ENCODE measurements at places on chromosomes 2 and 18.
A peak's percentile ranks its signal among the peaks of the same experiment; 100 is the strongest.

GRCh38 chr18:26301681-26302080 is 75.4 kb downstream of the TAF4B start:
- DNase-seq = no peak

- peak; percentile 37 for DNase-seq
Measured at GRCh38 chr2:38740851-38741731, 10.1 kb downstream of the SRSF7 start.

- no peak for DNase-seq
Measured at GRCh38 chr18:78768221-78768620, 211.4 kb upstream of the SALL3 start.

DNA sequence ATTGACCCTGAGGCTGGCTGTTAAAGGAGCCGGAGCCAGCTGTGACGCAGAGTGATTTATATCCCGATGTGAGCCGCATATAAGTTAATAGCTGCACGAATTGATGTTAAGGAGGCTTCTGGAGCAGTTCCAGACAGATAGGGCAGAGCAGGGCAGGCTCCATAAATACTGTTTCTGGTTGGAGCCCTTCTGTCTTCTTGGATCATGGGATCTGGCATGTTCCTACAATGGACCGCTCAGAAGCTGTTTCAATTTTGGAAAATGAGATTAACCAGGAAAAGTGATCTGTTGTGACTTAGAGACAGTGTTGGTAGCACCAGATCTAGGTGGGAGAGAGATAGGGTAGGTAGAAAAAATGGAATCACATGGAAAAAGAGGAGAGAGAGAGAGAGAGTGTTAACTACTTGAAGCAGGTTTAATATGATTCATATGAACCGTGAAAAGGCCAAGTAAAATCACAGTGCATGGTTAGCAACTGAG is 4.8 kb upstream of the IGFBP5 start:
- no peak for DNase-seq

DNA sequence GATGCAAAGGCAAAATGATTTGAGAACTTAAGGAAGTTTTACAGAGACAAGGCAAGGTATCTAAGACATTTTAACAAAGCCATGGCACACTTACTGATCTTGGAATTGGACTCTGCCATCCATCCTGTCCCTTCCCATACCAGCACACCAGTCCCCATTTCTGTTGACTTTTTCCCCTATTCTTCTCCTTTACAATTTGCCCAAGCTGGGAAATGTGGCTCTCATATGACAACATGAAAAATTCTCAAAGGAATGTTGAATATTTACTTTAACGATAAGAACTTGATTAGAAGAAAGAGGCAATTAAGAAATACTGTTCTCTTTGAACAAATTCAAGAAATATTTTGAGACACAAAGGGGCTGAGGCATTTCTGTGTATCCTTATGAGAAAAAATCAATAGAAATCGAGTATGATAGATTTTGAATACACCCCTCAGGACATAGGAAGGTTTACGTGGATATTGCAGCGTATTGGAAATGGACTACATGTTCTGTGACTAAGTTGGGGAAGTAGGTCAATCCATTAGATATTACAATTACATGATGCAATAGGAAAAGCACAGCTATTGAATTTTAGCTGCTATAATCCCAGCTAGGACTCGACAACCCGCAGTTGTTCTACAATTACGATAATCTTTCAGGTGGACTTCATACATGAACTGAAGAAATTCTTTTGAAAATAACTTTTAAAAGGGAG is 201.6 kb downstream of the TRIB2 start:
- no peak for DNase-seq

DNA sequence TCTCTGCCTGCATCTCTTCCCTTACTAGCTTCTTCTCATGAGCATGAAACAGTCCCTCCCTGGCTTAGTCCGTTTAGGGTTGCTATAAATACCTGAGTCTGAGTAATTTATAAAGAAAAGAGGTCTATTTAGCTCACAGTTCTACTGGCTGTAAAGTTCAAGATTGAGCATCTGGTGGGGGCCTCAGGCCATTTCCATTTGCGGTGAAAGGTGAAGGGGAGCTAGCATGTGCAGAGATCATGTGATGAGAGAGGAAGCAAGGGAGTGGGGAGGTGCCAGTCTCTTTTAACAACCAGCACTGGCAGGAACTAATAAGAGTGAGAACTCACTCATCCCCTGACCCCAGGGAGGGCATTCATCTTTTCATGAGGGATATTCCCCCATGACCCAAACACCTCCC is 26.8 kb downstream of the RHBDD1 start:
- DNase-seq = no peak

DNA sequence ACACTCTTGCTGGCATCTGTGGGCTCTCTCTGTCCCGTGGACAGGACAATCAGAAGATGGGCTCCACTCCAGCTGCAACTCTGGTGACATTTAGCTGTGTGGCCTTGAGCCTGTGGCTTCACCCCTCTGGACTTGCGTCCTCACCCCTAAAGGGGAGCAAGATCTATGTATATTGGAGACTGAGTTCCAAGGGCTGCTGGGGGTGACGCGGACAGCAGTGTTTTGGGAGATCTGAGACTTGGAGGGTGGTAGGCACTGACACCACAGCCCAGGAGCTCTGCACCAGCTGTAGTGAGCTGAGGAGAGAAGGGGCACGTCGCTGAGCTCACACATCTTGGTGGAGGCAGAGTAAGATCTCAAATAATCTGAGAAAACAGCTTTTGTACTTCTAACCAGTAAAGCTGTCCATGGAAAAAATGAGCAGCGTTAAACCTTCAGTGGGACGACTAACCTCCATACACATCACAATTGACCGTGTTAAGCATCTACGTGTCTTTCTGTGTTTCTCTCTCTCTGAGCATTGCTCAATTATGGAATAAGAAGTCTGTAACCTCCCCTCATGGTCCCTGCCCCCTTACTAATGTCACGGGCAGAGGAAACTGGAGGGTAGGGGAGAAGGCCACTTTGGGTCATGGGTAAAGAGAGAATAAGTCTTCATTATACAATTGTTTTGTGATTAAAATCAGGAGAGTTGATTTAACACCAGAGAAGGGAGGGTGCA is 85.8 kb downstream of the SH3RF3 start:
- no peak for DNase-seq

- no peak for DNase-seq
Measured at GRCh38 chr18:12253027-12253426, 1.1 kb upstream of the CIDEA start.

- DNase-seq = peak; percentile 16
Measured at GRCh38 chr2:54000524-54000923, 29.7 kb upstream of the PSME4 start.

DNA sequence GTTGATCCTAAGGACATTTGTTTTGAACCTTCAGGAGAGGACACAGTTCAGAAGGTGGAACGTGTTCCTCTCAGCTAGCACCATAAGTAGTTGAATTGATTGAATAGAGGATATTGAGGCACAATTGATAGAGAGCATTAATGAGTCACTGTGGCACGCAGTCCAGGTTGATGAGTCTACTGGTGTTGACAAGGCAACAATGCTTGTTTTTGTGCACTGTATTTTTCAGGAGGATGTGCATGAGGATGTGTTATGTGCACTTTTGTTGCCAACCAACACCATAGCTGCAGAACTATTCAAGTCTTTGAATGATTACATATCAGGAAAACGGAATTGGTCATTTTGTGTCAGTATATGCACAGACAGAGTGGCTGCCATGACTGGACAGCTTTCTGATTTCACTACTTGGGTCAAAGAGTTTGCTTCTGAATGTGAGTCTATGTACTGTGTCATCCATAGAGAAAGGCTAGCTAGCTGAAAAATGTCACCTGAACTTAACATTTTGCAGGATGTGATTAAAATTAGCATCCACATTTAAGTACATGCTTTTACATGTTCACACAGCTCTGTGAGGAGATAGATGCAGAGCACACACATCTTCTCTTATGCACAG is 140.1 kb upstream of the B3GNT2 start:
- DNase-seq = no peak

- no peak for DNase-seq
Measured at GRCh38 chr18:45764000-45764686, 40.2 kb downstream of the SLC14A1 start.

GRCh38 chr2:160076241-160076640 is 13.8 kb upstream of the PLA2R1 start:
- DNase-seq = no peak

GRCh38 chr18:35478520-35479435 is 19.0 kb downstream of the INO80C start:
- peak; percentile 56 for DNase-seq

DNA sequence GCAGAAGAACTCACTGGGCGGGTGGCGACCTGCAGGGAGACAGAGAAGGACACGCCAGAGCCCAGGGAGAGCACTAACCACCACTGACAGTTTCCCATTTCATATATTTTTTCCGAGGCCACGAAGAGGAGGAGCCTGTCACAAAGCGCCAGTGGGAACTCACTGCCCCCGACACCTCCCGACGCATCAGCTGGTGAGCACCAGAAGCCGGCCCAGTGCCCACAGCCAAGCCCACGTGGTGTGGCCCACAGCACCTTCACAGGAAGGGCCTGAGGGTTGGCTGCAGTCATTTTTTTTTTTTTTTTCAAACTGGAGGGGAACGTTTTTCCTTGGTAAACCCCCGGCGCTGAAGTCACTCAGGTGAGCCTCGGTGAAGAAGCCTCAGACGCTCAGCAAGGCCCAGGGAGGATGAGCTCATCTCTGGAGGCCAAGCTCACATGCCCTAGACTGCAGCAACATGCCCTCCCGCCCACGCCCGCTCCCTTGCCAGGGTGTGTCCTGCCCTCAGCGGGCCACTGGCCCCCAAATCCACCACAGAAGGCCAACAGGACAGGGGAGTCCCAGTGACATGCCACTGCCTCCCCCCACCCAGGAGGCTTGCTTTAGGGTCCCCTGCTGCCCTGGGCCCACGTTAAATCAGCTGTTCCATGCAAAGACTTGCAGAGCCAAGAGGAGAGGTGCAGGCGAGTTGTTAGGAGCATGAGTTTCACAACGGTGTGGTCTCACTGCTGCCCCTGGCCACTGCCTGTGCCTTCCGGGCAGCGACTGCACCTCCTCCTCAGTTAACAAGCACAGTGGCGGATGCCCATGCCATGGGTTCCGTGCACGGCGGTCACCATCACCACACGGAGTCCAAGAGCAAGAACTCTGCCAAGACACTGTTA is 68.1 kb downstream of the PARD6G start:
- no peak for DNase-seq

GRCh38 chr18:47779381-47779780 is 151.1 kb downstream of the SMAD2 start:
- DNase-seq = no peak

- DNase-seq = no peak
Measured at GRCh38 chr2:166419616-166419934, 43.8 kb upstream of the SCN9A start.

DNA sequence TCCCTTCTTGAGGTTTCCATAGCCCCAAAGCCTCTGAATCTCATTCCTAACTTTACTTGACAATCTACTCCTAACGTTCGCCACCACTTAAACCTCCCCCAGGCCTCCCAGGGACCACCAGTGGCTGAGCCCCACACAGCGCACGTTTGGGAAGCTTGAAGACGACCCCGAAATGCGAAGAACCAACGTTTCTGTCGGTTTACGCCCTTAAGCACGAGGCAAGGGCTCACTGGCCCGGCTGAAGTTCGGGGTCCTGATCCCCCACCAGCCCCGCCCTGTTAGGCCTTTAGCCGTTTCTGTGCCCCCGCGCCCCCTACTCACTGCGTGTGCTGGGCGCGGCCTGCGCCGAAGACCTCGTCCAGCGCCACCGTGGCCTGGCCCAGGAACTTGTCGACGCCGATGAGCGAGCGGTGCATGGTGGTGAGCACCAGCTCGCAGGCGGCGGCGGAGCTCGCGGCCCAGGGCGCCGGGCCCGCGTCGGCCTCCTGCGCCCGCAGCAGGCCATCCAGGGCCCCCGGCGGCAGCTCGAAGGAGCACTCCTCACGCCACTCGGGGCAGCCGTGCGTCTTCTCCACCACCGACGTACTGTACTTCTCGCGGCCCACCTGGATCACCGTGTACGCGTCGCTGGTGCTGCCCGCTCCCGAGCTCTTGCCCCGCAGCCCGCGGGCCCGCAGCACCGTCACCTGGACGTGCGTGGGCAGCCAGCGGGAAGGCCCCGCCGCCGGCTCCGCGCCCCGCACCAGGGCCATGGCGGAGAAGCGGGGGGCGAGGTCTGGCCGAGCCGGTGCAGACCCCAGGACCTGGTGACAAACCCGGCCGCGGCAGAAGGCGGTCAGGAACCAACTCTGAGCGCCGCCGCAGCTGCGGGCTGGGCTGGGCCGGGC is 479 bp downstream of the RAB11FIP5 start:
- DNase-seq = peak; percentile 41

DNA sequence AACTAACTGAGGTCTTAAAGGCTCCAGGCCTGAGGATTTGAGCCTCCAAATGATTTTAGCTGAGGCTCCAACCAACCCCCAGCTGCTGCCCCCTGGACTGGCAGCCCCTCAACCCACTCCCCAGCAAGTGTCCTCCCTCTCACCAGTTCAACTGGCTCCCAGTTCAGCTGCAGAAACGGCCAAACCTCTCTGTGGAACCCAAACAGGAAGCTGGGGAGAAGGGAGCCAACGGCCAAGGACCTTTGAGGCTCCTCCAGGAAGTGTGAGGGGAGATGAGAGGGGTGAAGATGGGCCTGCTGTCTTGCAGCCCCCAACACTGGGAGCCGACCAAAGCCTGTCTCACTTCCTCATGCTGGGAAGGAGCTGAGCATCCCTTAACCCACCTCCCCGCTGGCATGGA is 24.9 kb downstream of the ZFP36L2 start:
- no peak for DNase-seq

GRCh38 chr2:227482638-227483340 is 10.8 kb downstream of the AGFG1 start:
- no peak for DNase-seq

GRCh38 chr2:203016716-203017115 is 2.0 kb downstream of the NBEAL1 start:
- no peak for DNase-seq

GRCh38 chr2:135124924-135125886 is 73.1 kb downstream of the RAB3GAP1 start:
- no peak for DNase-seq

- no peak for DNase-seq
Measured at GRCh38 chr2:189179570-189179950, at the start of gene COL5A2. Gene COL5A2, minus strand, starts transcription at chr2:189179761. Its CDS starts 157 bp downstream, at chr2:189179604.

GRCh38 chr2:234808907-234809306 is 142.9 kb upstream of the SH3BP4 start:
- no peak for DNase-seq

DNA sequence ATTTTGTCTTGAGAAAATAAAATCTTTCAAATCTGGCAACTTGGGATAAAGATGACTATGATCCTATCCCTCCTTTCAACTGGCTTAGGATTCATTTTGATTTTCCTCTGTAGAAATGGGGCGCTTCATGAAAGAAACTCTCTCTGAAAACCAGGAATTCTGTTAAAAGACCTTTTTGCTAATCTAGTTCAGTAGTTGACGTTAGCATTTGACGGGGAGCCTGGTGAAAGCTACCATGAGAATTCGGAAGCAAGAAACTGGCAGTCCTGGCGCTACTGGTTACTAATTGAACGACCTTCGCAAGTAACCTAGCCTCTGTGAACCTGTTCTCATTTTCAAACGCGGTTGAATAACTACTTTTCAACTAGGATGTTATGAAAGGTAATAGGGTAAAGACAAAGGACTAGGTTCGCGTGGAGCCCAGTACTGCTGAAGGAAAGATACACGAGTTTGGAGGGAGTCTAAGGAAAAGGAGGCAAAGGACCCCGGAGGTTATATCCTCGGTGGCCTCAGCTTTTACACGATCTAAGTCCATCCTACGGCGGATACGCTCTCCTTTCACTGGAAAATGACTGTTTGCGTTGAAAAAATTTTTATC is 604 bp upstream of the STK11IP start:
- no peak for DNase-seq
